ENCODE measurements at places on chromosomes 7 and 10.

GRCh38 chr10:86391236-86391840, 24.7 kb upstream of the GRID1 start:
- DNase-seq = no peak

- no peak for DNase-seq
Measured at GRCh38 chr10:48463318-48464003, 141.4 kb downstream of the ARHGAP22 start.

- DNase-seq = no peak
Measured at GRCh38 chr7:100137851-100138760, 10.6 kb upstream of the LAMTOR4 start.

DNA sequence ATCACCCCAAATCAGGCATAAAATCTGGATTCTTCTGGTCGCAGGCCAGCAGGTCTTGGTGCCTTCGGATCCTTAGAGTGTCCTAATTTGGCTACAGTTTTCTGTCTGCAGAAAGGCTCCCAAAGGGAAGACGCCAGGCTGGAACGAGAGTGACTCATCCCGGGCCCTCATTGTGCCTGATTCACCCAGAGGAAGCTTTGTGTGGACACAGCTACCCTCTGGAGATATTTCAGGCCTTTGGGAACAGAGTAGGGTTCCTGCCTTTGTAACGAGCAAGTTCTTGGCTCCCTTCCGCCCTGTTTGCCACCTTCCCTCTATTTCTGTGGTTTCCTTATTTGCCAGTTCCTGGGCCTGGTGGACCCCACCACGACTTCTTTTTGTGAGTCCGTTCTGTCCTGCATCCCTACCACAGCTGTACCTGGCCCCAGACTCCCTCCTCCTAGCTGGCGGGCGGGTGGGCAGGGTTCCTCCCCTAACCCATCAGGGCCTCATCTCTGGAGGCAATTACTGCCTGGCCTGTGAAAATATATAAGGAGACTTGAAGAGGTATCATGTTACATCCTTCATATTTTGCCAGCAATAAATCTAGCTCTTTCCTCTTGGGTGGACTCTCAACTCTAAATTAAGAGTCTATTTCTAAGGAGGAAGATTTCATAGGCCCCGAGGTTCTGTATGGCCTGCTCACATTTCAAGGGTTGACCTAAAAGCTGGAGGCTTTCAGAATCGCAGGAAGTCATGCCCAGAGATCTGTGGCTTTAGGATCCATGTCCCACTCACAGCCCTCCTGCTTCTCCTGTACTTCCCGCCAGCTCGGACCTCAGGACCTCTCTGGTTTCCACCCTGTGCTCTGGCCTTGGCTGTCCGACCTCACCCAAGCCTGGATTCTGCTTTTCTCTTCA, 219.2 kb upstream of the ZNF32 start:
- no peak for DNase-seq

DNA sequence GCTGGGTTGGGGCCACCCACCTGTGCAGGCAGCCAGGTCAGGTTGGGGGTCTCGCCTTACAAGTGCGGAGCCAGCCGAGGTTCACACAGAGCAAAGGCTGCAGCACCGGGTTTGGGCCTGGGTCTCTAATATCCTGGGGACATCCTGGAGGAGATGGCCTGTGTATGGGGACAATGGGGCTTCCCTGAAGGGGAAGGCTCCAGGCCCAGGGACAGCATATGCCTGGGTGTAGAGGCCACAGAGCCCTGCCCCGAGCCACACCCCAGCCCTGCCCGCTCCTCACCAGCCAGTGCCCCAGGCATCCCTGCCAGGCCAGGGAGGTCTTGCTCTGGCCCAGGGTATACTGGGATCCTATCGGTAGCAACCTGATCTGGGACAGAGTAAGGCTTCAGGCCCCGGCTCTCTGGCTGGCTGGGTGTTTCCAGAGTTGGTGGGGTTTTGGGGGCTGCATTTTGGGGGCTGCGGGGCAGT, 9.1 kb downstream of the TTYH3 start:
- no peak for DNase-seq

GRCh38 chr7:44538798-44539668, 2.1 kb downstream of the NPC1L1 start:
- DNase-seq = no peak

GRCh38 chr10:77844713-77845445, 81.7 kb downstream of the DLG5 start:
- DNase-seq = no peak

DNA sequence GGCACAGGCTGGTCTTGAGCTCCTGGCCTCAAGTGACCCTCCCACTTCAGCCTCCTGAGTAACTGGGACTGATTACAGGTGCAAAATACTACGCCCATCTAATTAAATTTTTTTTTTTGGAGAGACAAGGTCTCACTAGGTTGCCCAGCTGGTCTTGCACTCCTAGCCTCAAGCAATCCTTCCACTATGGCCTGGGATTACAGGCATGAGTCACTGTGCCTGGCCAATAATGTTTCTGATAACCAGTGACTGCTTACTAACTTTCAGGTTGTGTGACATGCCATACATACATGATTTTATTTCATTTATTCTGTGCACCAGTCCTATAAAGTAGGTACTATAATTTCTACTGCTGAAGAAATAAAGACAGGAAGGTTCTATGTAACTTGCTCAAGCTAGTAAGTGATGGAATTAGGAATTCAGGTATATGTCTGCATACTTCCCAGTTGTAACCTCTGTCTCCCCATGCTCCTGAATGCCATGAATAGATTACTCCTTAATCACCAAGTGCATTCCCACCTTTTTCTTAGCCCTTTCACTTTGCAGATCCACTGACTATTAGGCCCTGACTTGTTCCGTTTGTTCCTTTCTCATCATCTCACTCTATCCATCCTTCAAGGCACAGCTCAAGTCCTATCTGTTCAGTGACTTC, 28.1 kb downstream of the MCU start:
- DNase-seq = no peak

DNA sequence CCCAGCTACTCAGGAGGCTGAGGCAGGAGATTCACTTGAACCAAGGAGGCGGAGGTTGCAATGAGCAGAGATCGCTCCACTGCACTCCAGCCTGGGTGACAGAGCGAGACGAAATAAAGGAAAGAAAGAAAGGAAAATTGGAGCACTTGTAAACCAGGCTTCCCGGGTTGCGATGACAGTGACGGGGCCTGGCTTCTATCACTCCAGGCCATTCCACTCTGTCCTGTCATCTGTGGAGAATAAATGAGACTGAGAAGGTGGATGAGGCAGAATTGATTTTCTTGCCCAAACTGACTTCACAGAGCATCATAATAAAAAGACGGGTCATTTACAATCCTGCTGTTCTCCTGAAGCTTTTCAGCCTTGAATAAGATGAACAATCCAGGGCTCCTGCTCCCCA, 12.1 kb upstream of the KPNA7 start:
- DNase-seq = no peak

DNA sequence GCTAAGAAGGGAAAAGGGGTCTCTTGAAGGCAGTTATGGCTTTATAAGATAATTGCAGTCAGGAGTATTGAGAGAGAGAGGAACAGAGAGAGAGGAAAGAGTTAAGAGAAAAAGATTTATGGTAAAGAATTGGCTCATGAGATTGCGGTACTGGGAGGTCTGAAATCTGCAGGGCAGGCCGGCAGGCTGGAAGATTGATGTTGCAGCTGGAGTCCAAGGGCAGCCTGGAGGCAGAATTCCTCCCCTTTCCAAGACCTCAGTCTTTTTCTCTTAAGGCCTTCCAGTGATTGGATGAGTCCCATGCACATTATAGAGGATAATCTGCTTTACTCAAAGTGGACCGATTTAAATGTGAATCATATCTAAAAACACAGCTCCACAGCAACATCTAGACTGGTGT, 68.4 kb downstream of the HACD1 start:
- no peak for DNase-seq

DNA sequence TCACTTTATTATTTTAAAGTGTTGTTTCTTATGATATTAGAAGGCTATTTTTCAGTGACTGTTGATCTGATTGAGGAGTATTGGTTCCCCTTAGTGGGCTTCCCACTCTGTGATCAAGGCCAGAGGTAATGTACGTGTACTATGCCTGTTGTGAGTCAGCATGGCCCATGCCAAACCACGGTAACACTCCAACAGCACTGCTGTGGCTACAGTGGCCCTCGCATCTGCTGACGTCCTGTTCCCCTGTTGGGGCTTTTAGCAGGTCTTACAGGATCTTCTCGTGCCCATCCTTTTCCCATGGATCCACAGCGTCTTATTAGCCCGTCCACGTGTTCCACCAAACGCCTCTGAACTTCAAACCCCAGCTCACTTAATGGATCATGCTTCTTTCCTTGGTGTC, 964.6 kb upstream of the CELF2 start:
- no peak for DNase-seq

DNA sequence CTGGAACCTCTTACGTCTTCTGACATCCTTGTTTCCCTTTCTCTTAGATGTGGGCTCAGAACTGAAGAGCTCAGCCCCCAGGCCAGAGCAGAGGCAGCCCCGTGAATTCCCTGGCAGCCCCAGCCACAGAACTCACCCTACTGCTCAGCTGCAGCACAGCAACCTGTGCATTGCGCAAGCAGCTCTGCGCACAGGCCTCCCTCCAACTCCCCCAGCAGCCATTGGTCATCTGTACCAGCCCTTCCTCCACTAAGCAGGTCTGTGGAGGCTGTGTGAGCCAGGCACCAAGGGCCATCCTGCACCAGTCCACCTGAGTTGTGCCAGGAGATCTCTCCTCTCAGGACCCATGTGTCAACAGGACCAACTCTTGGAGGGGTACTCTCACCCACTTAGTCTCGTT, 54.5 kb downstream of the ZNF33B start:
- no peak for DNase-seq

DNA sequence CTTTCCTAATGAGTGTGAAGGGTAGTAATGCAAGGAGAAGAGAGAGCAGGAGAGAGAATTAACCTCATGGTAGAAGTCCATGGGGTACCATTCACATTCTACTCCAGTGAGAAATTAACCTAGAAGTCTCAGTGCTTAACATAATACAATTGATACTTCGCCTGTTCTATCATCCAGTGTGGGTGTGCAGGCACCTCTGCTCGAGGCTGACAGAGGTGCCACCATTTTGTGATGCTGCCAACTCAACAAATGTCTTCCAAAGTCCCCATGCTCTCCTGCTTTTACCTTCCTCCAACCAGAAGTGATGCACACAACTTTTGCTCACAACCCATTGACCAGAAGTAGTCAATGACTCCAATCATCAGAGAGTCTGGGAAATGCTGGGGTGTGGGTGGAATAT, 118.3 kb upstream of the LAMB4 start:
- DNase-seq = no peak

- no peak for DNase-seq
Measured at GRCh38 chr7:101743995-101744360, 73.4 kb upstream of the CUX1 start.

DNA sequence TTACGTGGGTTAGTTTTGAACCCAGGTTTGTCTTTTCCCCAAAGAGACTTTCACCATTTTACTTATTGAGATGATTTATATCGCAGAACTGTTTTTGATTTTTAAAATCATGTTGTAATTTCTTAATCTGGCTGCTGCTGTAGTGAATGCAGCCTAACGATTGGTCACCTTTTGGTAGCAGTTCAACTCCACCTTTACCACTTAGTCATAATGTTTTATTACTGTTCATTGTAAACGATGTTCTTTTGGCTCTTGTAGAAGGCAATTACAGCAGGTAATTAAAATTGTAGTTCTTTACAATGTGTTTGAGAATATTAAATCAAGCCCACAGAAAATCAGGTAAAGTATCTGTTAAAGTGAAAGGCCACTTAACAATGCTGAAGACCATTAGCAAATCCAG, 531.1 kb downstream of the SDK1 start:
- no peak for DNase-seq

- no peak for DNase-seq
Measured at GRCh38 chr10:86393362-86393761, 26.8 kb upstream of the GRID1 start.

- no peak for DNase-seq
Measured at GRCh38 chr7:15279640-15280039, 282.2 kb downstream of the AGMO start.
